AG04450 (cell line): ENCODE measurements at places on chromosomes 2 and 18.

DNA sequence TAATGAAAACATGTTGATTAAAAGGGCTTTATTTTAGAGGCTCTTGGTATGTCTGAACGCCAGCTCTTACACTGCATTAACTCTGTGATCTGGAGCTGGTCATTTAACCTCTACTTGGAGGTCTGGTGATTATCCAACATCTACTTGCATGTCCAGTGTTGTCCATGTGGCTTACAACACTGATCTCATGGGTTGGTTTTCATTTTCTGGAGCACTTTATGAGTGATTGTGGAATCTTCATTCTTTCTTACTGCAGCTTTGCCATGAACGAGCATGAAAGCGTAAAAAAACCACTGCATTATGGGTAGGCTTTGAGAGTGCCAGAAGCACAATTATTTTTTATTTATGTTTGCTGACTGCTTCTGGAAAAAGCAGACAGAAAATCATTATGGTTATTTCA is 4.8 kb downstream of the CCDC195 start:
- no peak for DNase-seq

DNA sequence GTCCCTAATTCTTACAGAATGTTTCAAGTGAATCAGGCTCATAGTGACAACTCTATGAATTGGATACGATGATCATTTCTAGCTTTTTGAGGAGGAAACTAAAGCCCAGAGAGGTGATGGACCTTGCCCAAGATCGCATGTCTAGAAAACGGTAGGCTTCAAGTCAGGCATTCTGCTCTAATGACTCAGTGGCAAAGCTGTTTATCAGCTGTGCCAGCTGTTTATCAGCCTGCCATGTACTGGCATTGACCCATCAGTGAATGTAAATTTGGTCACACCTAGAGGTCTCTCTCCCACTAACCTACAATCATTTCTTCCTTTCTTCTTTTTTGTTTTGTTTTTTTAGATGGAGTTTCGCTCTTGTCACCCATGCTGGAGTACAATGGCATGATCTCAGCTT is 6.1 kb upstream of the DAW1 start:
- no peak for DNase-seq

GRCh38 chr2:119225105-119225865 is 1.7 kb downstream of the STEAP3 start:
- DNase-seq: no peak

- no peak for DNase-seq
These were observed 25.9 kb downstream of the FHOD3 start for GRCh38 chr18:36323421-36323820.

DNA sequence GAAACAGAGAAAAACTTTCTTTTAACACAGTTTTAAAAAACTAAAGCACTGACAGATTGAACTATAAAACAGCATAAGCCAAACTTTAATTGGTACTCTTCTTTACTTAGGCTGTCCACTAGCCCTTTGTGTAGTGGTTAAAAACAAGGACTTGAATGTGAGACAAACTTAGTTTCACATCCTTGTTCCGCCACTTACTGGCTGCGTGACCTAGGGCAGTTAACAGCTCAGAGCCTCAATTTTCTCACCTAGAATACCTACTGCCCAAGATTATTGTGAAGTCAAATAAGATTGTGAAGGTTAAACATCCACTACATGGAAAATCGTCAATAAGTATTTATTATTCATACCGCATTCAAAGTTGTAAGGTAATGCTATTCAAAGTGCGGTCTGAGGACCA is 2.0 kb downstream of the WDR35 start:
- DNase-seq: no peak

GRCh38 chr2:129906861-129907235 is 72.6 kb upstream of the RAB6C start:
- no peak for DNase-seq

- peak; percentile 63 for DNase-seq
These were observed 42.4 kb upstream of the BIN1 start for GRCh38 chr2:127149384-127149783.

DNA sequence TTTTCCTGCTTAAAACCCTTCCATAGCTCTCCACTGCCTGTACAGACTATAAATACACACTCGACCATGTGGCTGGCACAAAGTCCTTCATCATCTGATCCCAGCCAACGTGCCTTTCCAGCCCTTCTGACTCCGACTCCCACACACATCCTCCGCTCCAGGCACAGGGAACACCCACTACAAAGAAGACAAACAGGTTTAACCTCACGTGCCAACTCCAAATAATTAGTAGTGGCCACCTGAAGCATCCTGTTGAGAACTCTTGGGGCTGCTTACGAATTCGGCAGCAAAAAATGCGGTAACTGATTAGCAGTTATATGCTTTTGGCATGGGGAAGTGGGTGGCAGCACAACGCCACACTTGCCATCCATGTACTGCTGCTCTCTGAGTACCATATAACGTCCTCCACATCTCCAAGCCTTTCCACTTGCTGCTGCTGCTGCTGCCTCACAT is 12.1 kb downstream of the SPIRE1 start:
- DNase-seq: no peak

DNA sequence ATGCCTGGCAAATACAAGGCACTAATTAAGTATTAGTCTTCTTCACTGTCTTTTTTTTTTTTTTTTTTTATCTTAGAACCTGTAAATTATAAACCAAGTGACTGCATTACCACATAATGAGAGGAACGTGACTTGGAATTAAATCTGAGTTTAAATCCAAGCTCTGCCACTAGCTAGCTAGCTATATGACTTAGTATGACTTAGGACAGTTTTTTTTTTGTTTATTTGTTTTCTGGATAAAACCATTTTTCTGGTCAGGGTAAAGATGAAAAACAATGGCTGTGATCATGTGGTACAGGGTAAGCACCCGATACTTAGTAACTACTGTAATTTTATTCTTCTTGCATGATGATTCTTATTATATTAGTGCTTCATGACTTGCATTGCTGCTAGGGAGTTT is 191.8 kb upstream of the LRRTM1 start:
- no peak for DNase-seq

GRCh38 chr2:213043566-213043965 is 107.8 kb downstream of the IKZF2 start:
- no peak for DNase-seq

DNA sequence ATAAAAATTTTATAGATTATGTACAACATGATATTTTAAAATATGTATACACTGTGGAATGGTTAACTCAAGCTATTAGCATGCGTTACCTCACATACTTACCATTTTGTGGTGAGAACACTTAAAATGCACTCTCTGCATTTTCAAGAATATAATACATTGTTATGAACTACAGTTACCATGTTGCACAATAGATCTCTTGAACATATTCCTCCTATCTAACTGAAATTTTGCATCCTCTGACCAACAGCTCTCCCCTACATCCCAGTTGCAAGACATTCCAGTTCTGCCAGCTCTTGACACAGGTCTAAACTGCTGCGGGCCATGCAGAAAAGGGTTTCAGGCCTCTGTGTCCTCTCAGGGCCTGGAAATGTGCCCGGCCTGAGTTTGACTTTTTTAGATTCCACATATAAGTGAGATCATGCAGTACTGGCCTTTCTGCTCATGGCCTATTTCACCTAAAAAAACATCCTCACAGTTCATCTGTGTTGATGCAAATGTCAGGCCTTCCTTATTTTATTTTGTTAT is 113.7 kb downstream of the CDCA7 start:
- DNase-seq: no peak
